ENCODE measurements at places on chromosomes 4 and X.

- DNase-seq: no peak
Observed at GRCh38 chr4:182969651-182970279, 52.6 kb upstream of the DCTD start.

DNA sequence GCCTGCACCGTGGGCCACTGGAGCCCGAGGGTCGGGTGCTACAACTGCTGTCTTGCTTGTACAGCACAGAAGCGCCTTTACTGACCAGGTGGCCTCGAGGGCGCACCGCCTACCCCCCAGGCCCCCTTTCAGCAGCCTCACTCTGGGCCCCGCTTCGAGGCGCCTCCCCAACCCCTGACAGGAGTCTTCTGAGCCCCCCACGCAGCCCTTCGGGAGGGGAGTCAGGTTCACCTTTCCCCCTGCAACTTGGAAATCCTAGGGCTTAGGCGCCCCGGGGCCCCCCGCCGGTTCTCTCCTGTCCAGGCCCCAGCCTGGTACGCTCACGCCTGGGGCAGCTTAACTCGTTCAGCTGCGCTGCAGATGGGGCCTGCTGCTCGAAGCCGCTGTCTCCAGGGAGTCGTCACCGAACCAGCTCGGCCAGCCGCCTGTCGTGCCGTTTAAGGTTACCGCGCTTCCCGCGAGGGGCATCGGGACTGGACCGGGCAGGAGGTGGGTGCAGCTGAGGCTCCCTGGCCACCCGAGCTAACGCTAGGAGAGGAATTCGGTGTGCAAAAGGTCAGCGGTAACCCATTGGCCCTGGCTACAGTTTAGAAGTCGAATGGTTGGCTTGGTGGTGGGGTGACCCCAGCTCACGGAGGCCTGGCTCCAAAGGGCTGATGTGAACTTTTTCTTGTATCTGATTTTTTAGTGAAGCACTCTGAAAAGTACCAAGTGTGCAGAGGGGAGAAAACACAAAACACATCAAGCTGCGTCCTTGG lies 58.9 kb upstream of the BCOR start:
- DNase-seq: no peak

- DNase-seq: no peak
Observed at GRCh38 chr4:81508411-81509185, 36.9 kb upstream of the RASGEF1B start.

DNA sequence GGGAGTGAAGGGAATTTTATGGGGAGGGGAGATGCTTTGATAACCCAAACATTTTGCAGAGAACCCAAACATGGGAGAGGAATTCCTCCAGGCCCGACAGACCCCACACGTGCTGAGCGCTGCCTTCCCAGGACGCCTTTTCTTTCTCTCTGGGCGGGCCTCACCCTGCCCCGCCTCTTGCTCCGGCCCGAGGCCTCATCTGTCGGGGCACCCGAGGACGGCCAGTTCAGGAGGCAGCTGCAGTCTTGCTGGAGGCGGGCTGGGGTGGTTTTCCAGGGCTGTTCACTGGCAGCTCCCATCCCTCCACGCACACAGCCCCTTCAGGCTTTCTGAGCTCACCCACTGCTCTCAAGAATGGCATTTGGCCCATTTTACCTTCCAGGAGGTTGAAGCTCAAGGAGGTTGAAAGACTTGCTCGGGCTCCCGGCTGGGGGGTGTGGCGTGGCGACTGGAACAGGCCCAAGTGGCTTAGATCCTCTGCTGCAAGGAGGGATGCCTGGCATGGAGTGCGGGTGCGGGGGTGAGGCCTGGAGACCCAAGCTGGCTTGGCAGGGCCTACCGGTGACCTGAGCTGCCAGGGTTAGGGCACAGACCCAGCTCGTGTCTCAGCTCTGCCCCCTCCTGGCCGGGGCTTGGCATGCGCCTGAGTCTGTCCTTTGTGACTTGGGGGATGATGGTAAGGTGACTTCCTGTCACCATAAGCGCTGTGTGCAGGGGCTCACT lies 99.2 kb downstream of the PSAPL1 start:
- peak; percentile 56 for DNase-seq

DNA sequence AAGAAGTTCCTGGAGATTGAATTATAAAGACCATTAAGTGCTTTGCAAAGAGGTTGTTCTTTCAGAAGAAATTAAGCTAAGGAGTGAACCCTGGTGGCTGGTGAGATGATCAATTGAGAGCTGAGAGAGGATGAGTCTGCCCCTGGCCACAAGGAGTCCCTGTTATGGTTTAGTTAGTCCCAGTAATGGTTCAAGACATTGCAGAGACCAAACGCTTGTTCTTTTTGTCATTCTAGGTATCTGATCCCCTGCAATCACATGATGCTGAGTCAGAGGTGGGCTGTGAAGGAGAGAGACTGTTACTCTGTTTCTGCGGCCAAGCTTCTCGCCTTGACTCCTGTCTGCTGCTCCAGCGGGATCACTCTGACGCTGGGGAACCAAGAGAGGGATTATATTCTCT lies 114.5 kb downstream of the GATB start:
- DNase-seq: no peak

DNA sequence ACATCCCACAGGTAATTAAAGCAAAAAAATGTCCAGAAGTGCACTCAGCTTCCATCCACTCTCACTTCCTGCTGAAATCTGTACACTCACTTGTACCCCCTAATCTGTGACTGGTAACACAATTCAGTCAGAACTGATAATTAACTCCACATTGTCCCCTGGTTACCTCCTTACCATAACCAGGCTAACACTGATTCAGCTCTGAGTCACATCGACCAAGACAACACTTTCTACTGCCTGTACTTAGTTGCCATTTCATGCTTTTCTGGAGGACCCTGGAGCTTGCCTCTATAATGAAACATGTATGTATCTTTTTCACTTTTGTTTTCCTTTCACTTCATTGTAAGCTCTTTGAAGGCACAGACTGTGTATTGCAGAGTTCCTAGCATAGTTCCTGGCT lies 130.9 kb upstream of the GABRG1 start:
- no peak for DNase-seq

- DNase-seq: no peak
Observed at GRCh38 chrX:2224161-2224560, 276.6 kb downstream of the DHRSX start.

- DNase-seq: no peak
Observed at GRCh38 chrX:2548711-2549423, 48.1 kb upstream of the DHRSX start.

DNA sequence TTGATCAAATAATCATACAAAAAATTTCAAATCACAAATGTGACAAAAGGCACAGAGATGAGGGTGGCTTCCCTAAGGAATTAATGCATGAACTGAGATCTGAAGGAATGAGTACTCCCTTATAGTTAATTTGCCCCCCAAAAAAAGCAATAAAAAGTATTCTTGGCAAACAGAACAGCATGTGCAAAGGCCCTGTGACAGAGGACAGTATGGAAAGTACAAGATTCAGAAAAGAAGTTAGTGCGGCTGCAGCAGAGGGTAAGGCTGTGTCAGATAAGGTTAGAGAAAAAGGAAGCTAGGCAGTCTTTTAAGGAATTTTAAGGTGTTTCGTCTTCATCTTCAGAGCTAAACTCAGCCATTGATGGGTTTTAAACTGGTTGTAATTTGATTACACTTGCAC lies 7.4 kb downstream of the DDX60L start:
- no peak for DNase-seq

GRCh38 chr4:155173371-155173770 lies 35.1 kb upstream of the NPY2R start:
- no peak for DNase-seq

DNA sequence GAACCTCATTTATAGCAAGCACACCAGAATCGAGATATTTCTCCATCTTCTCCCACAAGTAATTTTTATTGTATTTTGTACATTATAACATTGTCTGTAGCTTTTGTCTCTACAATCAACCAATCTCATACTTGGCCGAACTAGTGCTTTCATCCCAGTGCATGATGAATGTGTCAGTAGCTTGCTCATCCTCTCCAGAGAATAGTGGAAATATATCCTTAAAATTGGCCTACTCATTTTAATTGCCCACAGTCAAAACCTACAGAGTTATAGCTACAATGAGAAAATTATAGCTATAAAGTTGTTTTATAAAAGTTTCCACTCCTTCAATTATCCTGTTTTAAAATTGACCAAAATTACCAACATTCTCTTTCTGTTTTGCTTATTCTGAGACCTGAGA lies 103.8 kb downstream of the MAPK10 start:
- no peak for DNase-seq

- DNase-seq: no peak
Observed at GRCh38 chr4:2647403-2648158, 108.6 kb downstream of the TNIP2 start.

- DNase-seq: no peak
Observed at GRCh38 chrX:111131572-111131971, 35.6 kb downstream of the PAK3 start.

DNA sequence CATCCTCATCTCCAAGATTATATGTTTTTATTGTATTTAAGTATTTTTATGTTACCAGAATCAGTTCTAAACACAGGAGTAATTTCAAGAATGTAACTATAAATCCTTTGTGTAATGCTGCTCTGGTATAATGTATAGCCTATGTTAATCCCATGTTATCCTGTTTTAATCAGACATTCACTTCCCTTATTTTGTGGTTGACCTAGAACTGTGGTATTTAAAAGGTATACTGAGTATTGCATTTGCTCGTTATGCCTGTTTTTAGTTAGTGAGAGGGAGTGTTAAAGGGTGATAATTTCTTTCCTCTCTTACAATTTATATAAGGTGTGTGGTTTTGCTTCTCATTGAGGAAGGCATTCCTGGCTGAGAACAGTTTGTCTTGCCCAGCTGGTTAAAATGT lies 26.2 kb downstream of the MTM1 start:
- DNase-seq: no peak
